Retina (tissue), 1 donor: ENCODE measurements at places on chromosomes 4 and X.

DNA sequence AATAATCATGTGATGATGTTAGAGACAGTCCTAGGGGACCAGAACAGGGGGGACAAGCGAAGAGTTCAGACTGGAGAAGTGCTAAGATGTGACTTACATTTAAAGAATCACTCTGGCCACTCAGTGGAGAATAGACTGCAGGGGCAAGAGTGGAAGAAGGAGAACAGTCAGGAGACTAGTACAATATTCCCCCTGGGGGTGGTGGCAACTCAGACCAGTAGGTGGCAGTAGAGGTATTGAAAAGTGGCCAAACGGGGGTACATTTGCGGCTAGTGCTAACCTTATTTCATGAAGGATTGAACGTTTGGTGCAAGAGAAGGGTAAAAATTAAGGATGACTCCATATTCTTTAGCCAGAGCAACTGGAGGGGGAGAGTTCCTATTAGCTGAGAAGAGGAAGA is 2.7 kb upstream of the BMX start:
- DNase-seq: peak; percentile 38

- no peak for DNase-seq
Observed at GRCh38 chrX:38045538-38046096, 39.3 kb downstream of the SYTL5 start.

- no peak for DNase-seq
Observed at GRCh38 chr4:118752551-118752950, 67.4 kb downstream of the METTL14 start.

DNA sequence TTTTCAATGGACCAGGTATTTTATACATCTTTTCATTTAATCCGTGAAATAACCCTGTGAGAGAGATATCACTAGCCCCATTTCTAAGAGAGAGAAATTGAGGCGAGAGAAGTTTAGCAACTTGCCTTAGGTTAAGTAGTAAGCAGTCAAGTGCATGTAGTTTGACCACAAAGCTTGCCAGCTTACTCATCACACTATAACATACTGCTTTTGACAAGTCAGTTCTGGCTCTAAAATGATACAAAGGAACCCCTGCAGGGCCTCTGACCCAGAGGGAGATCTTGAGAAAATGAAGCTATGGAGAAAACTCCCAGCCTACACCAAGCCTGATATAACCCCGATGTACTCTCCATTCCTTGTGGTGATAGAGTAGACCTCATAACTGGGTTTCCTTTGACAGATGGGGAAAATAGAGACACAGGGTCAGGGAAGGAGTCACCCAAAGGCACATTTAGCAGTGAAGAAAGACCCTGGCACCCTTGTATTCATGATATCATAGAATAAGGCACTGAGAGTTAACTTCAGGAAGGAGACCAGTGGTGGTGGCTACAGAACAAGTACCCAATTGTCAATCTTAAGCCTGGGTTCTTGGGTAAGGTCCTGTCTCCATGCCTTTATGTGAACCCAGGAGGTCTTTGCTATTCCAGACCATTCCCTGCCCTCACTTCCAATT is 60.2 kb upstream of the MSN start:
- DNase-seq: no peak

DNA sequence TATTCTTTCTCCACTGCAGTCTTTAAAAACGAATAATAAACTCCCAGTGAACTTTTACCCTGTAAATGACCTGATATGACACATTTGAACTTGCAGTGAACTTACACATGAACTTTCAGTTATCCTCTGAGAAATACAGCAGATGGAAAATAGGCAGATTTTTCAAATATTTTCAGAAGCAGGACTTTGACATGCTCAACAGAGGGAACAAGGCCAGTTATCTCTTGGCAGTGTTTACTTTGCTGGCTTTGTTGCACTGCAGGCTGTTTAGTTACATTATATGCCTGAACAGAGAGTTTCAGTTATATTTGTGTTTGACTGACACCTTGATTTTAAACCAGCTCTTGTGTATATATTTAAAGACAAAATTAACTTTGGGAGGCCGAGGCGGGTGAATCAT is 47.6 kb upstream of the FGG start:
- no peak for DNase-seq

DNA sequence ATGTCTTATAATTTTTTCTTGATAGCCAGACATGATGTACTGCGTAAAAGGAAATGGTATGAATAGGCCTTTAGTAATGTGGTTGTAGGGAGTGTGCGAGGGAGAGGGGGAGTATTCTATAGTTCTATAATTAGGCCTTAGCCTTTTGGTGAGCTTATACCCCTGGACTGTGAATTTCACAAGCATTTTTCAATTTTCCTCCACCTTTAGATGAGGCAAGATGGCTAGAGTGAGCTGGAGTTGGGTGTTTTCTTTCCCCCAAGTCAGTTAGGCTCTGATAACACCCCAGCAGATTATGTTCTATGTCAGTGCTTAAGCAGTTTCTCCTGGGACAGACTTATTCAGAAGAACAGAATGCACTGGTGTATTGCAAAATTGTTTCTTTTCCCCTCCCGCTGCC is 210.2 kb upstream of the NPY2R start:
- no peak for DNase-seq

DNA sequence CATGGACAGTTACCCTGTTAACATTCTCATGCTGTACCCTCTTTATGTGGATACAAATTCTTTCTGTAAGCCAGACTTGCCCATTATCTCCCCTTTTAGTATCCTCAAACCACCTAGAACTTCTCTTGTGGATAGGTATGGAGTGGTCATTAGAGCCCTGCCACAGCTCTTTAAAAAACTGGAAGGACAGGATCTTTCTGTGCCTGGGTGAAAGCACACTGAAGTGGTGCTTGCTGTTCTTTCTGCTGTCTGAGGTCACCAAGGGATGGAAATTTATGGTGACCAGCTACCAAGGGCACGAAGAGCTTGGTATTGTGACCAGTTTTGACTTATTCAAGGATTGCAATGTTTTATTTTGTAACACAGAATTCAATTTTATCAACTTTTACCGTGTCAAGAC is 344.2 kb downstream of the CBLL2 start:
- DNase-seq: no peak

- DNase-seq: no peak
Observed at GRCh38 chrX:21740329-21741274, 17.3 kb downstream of the SMPX start.

DNA sequence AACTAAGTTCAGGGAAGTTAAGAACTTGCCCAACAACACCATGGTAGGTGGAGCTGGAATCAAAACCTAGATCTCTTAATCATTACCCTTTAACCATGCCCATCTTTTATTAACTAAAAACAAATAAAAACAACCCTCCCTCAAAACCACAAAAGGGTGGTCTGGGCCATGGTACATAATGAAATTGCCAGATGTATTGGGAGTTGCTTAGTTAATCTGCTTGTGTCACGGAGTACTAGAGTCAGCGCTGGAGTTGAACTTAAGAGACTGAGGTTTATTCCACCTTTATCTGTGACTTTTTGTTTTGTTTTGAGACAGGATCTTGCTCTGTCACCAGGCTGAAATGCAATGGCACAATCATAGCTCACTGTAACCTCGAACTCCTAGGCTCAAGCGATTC is 13.3 kb downstream of the LRRC66 start:
- no peak for DNase-seq

- DNase-seq: peak; percentile 73
Observed at GRCh38 chr4:1105662-1106061, 7.7 kb downstream of the RNF212 start.

- no peak for DNase-seq
Observed at GRCh38 chrX:77743720-77744119, 42.3 kb downstream of the ATRX start.

DNA sequence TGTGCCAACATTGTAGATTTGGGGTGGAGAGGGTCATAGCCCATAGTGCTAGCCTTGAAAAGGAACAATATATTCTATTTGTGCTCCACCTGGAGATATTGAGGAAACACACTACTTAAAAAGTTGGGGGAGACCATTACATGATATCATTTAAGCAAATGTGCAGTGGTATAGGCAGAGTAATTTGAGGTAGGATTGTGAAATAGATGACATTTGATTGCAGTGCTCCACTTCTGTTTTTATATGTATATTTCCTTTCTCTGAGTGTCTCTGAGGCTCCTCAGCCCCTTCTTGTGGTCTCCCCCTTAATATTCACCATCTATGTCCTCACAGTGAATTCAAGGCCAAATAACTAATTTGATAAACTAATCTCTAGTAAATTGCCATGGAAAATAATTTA is 85.6 kb upstream of the NMU start:
- no peak for DNase-seq

DNA sequence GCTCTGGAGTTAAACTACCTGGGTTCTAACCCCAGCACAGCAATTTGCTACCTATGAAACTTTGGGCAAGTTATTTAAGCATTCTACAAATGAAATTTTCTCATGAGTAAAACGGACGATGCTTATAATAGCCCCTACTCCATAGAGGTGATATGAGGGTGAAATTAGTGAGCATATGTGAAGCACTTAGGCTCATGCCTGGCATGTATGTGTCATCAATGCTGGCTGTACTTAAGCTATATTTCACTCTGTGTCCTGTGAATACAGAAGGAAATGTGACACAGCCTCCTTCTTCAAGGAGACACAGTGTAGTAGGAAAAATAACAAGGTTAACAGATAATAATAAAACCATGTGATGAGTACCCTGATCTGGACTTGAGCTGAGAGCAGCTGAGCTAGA is 20.4 kb upstream of the FMR1NB start:
- no peak for DNase-seq

GRCh38 chr4:8272472-8273428 is 3.2 kb downstream of the HTRA3 start:
- DNase-seq: no peak

DNA sequence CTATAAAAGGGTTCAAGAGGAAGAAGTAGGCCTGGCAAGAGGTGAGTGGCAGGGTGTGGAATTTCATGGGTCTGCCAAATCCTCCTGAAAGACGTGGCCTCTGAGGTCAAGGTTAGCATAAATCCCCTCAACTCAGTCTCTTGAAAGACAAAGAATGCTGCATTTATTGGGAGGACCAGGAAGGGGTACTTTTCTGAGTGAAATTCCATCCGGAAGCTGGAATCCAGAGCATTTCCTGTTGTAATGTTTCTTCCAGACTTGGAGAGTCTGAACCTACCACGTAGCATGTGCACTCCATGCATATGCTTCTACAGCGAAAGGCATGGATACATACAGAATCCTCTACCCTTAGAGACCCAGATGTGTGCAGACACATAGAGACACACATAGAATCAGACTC is 13.4 kb upstream of the FGD1 start:
- DNase-seq: no peak

DNA sequence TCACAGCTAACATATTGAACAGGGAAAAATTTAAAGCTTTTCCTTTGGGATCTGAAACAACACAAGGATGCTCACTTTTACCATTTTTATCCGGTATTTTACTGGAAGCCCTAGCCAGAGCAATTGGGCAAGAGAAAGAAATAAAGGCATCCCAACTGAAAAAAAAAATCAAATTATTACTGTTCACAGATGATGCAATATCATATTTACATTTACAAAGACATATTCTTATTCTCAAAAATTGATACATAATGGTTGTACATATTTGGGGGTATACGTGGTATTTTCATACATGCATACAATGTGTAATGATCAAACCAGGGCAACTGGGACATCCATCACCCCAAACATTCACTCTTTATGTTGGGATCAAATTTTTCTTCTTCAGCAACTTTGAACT is 337.0 kb upstream of the SLC7A11 start:
- DNase-seq: no peak

- no peak for DNase-seq
Observed at GRCh38 chr4:55340266-55340665, 5.8 kb upstream of the SRD5A3 start.

- no peak for DNase-seq
Observed at GRCh38 chr4:127896069-127896468, 15.4 kb downstream of the PLK4 start.

DNA sequence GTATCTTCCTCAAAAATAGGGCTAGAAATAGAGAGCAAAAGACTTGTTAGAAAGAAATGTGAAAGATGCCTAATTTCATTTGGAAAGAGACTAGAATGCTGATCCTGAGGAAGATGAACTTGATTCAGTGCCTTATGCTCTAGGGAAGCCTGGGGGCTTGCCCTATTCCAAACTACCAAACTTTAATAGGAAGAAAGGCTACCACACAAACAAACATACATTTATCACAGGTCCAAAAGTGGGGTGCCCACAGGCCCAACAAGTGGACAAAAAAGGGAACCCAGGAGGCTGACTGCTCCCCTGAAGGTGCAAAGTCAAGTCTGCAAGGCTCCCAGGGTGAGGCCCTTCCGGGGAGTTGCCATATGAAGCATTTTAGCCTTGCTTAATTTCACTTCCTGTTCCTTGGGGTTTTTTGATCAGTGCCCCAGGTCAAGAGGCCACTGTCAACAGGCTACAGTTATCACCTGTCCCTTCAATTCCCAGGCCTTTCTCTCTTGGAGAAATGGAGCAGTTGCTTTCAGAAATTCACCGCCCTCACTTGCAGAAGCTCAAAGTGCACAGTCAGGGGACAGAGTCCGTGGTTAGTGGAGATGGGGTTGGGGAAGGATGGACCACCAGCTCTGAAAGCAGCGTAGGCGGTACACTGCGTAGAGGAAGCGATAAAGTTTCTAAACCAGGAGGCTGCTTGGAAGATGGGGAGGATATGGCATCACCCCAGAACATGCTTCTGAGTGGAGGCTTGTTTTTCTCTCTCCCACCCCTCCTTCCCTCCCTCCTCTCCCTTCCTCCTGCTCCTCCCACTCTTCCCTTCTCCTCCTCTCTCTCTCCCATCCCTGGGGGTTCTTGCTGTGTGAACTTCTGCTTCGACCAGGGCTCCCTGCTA is 36.4 kb downstream of the TMEM154 start:
- no peak for DNase-seq

GRCh38 chr4:175290401-175290800 is 372.2 kb downstream of the ADAM29 start:
- no peak for DNase-seq

GRCh38 chr4:157591245-157591644 is 370.7 kb downstream of the GRIA2 start:
- DNase-seq: no peak

GRCh38 chrX:25052798-25053534 is 37.2 kb upstream of the ARX start:
- DNase-seq: no peak

- DNase-seq: no peak
Observed at GRCh38 chrX:102739657-102740056, 19.1 kb downstream of the GPRASP3 start.

GRCh38 chrX:51852621-51853020 is 40.8 kb upstream of the MAGED1 start:
- no peak for DNase-seq

DNA sequence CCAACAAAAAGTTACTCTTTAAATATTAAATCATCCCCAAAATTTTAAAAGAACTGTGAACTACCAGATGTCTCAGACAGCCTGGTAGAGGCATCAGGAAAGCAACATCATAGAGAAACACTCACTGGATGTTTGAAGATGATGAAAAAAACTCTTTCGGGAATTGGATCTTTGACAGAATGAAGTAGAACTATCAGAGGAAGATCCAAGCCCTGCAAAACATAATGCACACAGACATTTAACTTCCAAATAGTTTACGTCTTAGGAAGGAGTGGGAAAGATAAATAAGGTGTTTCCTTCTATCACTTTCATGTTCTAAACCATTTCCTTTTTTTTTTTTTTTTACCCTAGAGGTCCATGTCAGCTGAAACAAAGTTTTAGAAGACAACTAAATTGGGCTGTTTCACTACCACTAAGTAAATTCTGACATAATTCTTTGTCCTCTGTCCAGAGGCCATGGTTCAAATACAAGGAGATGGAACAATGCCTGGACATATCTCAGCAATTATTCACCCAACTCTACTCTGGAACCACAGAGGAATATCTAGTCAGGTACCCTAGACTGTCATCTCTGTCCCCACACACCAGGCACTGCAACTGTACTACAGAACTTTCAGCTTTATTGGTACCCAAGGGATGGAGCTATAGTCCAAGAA is 217.7 kb upstream of the INTU start:
- DNase-seq: no peak
